ENCODE measurements at places on chromosomes 1 and 21.

DNA sequence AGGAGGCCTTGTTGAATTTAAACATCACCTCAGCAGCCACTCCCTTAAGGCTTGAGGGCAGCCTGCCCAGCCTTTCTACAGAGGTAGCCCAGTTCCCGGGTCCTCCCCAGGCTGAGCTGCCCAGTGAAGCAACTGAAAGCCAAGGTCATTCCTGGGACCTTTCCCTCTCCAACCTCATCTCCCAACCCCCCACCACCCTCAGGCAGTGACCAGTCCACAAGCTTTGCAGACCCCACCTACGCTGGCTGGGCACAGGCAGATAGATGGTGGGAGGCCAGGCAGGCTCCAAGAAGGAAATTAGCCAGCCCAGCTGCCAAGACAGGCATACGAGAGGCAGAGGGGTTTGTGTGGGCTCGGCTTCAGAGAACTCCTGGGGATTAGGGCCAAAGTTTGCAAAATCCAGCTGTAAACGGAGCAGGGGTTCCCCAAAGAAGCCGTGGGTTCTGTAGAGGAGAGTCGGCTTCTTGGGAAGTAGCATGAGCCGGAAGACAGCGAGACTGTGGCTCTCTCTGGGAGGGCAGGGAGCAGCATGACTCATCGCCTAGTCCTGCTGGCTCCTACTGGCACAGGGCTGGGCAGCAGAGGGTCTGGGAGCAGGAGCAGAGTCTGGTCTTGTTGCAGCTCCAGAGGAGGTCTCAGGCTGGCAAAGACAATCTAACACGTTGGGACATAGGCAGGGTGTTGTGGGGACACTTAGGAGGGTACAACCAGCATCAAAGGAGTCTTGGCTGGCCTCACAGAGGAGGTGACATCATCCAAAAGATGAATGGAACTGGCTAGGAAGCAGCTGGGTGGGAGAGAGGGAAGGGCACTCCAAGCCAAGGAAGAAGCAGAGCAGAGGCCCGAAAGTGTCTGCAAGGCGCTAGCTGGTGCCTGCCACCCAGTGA is 2.8 kb upstream of the ZC3H12A start:
- DNase-seq: no peak

- DNase-seq: no peak
These were observed 20.6 kb upstream of the TBX15 start for GRCh38 chr1:119008483-119009311.

DNA sequence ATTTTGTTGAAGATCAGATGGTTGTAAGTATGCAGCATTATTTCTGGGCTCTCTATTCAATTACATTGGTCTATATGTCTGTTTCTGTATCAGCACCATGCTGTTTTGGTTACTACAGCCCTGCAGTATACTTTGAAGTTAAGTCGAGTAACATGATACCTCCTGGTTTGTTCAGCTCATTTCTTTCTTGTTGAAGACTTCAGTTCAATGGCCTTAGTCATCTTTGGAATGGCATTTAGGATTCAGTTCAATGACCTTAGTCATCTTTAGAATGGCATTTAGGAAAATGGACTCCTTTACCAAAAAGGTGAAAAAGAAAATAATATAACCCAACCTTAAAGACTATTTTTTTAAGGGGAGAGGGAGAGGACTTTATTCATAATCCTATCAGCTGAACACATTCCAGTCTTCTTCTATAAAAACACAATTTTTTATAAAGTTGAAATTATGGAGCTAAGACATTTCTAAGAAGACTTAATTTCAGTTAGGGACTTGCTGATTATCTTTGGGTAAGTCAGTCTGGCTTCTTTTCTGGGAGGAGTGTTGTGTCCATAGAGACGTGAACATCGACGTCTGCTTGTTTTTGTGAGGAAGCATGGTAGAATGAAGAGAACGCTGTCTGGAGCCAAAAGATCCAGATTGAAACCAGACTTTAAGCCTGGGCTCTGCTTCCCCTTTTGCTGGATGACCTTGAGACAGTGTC is 48.3 kb downstream of the DDR2 start:
- no peak for DNase-seq

- DNase-seq: no peak
These were observed 59.6 kb upstream of the PRDX6 start for GRCh38 chr1:173417563-173417962.

DNA sequence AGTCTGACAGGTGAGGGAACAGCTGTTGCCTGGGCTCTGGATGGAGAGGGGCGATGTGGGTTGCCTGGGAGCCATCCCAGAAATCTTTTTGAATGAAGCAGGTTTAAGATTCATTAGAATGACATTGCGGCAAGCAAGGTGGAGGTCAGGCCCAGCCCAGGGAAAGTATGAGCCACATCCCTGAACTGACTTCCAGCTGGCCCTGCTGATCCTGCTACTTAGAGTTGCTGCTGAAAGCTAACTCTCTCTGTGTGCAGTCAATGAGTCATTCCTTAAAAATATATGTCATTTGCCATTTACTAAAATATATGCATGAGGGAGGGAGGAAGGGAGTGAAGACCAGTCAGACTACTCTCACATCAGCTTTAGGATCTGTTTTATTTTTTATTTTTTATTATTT is 54.3 kb upstream of the RAB3GAP2 start:
- DNase-seq: no peak

GRCh38 chr1:76379506-76379905 is 305.0 kb downstream of the ST6GALNAC3 start:
- no peak for DNase-seq

DNA sequence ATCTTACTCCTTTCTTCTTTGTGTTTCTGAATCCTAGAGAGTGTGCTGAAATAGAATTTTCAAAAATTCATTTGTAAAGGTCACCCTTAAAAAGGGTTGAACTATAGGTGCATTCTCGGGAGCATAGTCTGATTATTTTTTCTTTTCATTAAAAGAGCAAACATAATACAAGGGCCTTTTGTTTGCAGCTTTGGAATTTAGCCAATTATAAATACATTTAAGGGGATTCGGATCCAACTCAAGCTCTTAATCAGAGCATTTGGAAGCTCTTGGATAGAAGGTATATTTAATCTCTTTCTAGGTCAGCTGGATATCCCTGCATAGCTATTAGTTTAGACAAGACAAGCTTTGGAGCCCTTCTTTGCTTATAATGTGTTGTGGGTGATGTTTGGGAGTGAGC is 321.7 kb downstream of the HHAT start:
- no peak for DNase-seq

DNA sequence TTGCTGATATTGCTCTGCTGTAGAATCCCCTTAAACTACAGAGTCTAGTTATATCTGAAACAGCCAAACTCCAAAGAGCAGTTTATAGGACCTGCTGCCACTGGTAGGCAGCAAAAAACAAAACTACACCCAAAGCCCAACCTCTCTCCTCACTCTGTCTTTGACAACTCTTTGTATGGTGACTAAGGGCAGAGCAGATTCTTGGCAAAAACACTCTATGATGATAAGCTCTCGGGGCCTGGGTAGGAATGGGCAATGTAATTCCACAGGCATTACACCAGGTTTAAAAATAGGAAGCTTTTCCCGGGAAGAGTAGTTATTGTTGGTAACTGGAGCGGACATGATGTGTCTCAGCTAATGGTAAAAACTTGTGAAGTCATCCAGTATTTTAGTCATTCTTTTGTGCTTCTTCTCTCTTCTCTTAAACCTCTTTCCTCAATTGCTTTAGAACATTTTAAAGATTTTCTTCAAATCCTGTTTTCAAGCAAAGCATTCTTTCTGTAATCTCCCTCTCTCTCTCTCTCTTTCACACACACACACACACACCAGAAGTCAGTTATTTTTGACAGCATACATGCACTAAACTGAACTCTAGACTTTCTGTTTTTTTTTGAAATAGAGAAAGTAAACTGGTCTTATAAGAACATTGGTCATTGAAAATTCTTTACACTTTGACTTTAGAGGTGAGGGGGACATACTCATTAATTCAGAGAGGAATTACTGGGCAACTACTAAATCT is 193.5 kb downstream of the PAPPA2 start:
- DNase-seq: no peak

DNA sequence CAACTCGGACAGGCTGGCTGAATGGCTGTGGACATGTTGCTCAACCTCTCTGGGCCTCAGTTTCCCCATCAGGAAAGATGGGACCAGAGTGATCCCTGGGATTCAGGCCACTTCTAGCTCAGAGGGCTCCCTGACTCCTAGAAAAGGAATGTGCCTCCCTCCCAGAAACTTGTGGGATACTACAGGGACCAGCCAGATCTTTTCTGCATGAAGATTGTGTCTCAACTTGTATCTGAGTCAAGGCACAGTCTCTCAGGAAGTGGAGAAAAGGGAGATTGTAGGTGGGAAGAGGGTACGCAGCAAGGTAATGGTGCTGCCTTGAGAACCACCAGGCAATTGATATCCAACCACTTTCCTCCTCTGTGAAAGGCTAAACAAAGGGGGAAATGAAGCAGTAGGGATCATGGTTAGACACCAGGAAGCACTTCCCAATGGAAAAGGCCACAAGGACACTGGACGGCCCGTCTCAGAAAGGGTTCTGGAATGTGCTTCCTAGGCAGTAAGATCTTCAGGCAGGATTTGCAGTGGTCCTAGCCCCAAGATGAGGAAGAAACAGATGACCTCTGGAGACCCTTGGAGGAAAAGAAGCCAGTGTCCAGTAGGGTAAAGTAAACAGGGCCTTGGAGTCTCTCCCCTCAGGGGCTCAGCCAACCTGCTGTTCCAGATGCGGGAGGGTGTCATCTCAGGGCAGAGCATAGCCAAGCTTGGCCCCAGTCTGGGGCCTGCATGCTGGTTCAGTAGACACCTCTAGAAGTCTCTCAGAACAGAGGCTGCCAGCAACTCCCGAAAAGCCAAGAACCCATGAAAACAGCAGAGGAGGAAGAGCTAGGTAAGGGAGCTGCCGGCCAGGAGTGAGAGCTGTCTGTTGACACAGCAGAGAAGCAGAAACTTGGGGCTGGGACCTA is 16.8 kb downstream of the IFFO2 start:
- DNase-seq: no peak

DNA sequence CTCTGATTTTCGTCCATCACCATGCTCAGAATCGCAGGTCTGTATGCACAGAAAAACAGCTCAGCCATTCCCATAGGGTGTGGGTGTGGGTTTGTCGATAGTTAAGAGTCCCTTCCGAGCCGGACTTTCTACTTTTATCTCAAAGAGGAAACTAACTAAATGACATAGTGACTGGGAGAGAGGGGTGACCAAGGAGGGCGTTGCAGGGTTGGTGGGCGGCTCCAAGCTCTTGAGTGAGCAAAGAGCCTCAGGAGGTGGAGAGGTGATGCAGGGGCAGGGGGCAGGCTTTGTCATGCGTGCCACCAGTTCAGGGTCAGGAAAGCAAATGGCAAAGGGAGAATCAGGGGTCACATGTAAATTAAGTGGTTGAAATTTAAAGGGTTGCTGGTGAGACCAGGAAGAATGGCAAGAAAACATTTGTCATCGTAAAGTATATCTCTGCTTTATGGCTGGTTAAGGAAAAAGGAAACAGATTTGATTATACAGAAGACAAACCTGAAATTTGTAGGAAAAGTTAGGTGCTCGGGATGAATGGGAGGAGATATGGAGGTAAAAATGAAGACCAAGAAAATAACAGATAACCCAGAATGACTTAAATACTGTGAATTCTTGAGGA is 249.0 kb downstream of the SETD4 start:
- no peak for DNase-seq

DNA sequence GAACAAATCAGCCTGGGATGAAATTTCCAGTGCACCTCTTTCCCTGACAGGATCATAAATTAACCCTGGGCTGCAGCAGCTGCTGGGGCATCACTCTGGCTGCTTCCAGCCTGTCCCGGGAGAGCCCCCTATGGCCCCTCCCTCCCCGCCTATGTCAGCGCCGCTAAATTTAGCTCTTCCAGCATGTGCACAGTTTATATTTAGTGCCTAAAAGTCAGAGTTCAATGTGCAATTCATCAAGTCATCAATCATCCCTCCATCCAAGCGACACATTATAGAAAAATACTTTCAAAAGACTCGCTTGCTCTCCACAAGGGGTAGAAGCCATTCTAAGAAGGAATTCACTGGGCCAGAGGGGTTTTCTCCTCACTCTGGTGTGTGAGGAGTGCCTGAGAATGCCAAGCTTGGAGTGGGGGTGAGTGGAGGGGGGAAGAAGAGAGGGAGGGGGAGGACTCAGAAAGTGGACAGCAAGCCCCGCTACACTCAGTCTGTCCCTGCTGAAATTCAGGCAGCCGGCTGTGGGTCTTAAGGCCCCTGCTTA is 37.4 kb downstream of the XCL1 start:
- DNase-seq: no peak

DNA sequence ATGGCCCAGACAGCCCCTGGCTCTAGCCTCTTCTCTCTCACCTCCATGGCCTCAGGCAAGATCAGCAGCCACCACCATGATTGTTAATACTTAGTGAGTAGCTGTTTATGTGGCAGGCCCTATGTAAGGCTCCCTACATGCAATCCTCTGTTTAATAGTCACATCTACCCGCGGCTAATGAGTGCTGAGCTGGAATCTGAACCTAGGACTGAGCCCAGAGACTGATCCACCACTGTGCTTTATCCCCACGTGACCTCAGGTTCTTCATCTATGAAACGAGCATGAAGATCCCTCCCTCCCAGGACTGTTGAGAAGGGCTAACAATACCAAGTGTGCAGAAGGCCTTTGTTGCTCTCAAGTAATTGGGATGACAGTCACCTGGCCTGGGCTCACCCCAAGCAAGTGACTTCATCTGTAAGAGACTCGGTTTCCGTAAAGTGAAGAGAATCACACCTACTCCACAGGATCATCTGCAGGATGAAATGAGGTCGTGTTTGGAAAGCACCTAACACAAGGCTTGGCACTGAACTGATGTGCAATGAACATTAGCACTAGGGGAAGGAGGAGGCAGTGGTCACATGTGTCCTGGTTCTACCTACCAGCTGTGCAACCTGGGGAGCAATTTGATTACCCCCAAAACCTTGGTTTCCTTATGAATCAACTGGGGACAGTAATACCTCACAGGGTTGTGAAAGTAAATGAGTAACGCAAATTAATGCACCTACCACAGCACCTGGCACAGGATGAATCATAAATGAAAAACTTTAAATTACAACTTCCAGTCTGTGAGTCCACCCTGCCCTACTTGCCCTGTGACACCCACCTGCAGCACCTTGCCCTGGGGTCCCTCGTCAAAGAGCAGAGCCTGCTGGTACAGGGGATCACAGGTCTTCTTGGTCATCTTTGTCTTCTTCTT is 37.2 kb downstream of the RIMS3 start:
- DNase-seq: peak; percentile 17

DNA sequence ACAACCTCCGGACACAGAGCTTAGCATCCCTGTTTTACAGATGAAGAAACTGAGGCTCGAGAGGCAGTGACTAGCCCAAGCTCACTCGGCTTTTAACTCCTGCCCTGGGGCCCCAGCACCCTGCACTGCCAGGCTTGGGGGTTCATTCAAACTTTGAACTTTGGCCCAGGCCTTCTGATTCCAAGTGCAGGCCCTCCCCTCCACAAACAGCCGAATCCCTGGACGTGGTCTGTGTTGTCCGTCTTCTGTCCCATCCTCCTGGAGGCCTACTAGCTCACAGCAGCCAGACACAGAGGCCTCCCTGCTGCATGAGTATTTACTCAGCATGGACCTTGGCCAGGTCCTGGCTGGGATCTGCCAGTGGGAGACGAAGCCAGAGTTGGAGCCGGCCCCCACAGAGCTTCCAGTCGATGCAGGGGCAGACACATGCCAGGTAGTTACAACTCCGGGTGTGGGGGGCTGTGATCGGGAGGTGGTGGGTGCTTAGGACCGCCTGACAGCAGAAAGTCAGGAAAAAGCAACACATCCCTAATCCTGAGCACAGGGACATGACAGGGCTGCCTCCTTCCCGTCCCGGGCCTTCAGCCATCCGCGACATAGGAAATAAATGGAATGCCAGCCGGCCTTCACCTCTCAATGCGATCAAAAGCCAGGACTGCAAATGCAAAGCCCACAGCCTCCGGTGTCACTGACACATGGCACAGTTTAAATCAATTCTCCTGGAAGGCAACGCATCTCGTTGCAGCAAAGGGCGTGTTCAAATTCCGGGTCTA is 7.4 kb downstream of the IFFO2 start:
- no peak for DNase-seq

GRCh38 chr1:213303286-213303685 is 252.2 kb downstream of the RPS6KC1 start:
- DNase-seq: no peak
